ENCODE measurements at places on chromosomes 12 and 14. TPM values are rescaled to one million over a fixed set of nuclear protein-coding genes. Genes with fewer than 3 reads are reported as not detected.

BEGAIN gene
- 3.8 TPM for total RNA-seq

GNB3 gene
- total RNA-seq = 1.8 TPM

CEP83 gene
- total RNA-seq = 11.8 TPM

KRT79 gene
- total RNA-seq = 0.46 TPM

- no peak for DNase-seq
Measured at GRCh38 chr12:20426957-20427356, 58.6 kb downstream of the PDE3A start.

DNA sequence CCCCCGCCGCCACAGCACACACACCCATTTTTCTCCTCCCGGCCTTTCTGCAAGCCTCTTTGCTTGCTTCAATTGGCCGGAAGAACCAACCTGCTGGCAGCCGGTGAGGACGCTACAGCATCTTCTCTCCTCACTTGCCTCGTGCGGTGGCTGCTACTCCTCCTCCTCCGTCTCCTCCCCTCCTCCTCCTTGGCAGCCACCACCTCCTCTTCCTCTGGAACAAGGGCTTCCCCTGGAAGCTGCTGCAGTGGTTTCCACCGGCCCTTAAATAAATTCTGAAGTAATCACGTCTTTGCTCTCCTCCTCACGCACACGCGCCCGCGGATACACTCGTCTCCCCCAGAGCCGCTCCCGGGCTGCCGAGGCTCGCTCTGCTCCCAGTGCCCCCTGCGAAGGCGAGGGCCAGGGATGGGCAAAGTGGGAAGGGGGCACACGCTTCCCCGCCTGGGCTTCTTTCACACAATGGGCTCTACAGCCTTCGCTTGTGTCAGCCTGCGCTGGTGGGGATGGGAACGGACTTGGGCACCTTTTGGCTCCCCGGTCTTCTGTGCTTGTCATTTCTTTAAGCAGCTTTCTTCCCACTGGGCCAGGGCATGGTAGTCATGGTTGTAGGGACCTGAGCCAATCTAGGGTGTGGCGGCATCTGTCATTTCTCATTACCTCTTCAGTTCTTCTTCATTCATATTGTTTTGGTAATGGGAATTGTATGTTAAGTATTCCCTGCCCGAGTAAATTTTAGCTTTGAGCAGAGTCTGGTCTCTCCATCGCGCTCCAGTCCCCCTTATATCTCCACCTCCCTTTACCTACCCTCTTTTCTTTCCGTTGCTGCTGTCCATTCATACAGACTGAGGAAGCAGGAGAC, at the start of gene PPFIA2:
PPFIA2 (minus strand) TSS at position 161 of the 862 bp plus-strand sequence.
- DNase-seq = no peak

DNA sequence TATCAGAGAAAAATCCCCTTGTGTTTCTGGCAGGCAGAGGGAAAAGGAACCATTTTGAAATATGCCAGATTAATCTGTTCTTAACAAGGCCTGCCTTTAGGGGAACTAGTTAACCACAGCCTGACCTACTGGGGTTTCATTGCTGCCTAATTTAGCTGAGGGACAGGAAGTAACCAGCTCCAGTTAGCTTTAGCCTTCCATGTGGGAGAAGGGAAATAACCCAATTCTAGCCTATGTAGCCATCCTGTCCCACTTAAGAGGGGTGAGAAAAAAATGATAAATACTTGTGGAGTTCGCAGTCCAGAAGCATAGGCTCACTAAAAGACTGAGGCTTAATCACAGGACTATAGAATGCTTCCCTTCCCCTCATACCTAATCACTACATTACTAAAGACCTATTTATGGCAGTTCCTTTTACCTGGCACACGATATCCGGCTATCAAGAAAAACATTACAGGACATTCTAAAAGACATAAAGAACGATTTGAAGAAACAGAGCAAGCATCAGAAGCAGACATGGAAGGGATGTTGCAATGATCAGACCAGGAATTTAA, 22.8 kb downstream of the COX8C start:
- DNase-seq = no peak

- DNase-seq = no peak
Measured at GRCh38 chr14:58598804-58599525, 38.8 kb upstream of the DACT1 start.

GRCh38 chr14:98219638-98220037, 1052.4 kb downstream of the BCL11B start:
- no peak for DNase-seq

DNA sequence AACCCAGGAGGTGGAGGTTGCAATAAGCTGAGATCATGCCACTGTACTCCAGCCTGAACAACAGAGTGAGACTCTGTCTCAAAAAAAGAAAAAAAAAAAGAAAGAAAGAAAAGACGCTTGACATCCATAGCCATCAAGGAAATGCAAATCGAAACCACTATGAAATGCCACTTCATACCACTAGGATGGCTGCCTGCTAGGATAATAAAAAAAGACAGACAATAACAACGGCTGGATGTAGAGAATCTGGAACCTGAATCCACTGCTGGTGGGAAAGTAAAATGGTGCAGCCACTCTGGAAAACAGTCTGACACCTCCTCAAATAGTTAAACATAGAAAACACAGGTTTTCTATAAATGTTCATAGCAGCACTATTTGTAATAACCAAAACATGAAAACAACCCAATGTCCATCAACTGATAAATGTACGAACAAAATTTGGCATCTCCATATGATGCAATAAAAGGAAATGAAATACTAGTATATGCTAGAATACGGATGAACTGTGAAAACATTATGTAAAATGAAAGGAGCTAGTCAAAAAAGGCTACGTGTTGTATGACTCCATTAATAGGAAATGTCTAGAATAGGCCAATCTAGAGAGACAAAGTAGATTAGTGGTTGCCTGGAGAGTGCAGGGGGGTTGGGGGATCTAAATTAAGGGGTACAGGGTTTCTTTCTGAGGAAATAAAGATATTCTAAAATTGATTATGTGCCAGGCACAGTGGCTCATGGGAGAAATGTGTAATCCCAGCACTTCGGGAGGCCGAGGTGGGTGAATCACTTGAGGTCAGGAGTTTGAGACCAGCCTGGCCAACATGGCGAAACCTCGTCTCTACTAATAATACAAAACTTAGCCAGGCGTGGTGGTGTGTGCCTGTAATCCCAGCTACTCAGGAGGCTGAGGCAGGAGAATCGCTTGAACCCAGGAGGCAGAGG, 9.7 kb downstream of the WSB2 start:
- DNase-seq = no peak

DNA sequence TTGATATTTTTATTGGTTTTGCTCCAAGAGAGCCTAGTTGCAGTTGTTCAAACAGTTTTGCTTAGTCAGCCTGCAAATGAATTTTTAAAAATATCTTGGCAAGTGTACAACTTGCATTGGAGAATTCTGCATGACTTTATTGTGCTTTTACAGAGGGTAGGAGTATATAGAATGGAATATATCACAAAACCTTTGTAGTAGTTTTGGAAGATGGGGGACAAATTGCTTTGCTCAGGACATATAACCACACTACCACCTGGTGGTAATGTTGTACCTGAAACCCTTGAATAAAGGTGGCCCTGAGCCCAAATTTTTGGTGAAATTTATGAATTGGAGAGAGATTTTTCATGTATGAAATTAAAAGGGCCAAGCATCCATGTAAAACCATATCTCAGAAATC, 645.2 kb downstream of the MED13L start:
- peak; percentile 67 for DNase-seq

DNA sequence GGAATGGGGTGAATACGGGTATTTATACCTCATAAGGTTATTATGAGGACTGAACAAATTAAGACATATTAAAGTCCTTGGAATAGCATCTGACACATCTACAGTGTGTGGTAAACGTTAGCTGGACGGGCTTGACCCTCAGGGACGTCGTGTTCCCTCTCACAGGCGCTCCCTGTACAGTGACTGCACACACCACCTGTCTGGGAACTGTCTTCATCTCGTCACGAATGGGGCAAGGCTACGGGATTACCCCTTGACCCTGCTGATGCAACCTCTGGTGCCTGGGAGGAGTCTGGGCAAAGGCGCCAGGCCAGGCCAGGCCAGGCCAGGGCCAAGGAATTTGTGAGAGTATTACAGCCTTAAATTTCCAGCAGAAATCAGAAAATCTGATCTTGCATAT, 191.1 kb downstream of the CALM1 start:
- no peak for DNase-seq

GRCh38 chr14:102883089-102883541, 39.3 kb upstream of the AMN start:
- no peak for DNase-seq

Data from PC-3 (cell line).